ENCODE measurements at places on chromosomes 5 and 9.

- DNase-seq: peak; percentile 63
These were observed at the start of gene GNG10 for GRCh38 chr9:111661150-111661801. Gene GNG10, plus strand, starts transcription at chr9:111661605. Its CDS starts 30 bp downstream, at chr9:111661635.

- DNase-seq: no peak
These were observed 28.8 kb downstream of the NR3C1 start for GRCh38 chr5:143374496-143375217.

DNA sequence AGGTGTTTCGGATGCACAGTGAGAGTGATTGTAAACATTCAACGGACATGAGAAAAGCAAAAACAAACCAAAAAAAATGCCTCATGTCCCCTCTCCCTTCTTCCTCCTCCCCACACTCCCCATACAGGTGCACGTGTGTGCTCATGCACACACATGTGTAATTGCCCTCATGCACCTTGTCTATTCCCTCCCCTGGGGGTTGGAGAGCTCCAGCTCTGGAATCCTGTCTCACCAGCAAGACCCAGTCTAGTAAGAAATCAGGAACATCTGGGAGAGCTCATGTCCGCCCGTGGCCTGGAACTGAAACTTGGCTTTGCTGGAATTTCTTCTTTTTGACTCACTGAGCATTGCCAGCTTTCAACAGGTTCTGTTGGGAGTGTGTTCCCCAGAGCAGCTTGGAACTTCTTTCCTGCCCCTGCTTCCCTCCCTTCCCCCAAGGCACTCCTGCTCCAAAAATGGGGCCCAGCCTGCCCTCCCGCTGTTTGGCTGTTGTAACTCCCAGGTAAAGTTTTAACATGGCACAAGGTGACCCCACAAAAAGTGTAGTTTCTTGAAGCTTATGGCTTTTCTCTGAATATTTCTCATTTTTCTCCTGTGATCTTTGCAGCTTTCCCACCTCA lies 190.1 kb downstream of the NR3C1 start:
- DNase-seq: no peak

GRCh38 chr9:72351538-72352453 lies 13.2 kb downstream of the ZFAND5 start:
- no peak for DNase-seq

DNA sequence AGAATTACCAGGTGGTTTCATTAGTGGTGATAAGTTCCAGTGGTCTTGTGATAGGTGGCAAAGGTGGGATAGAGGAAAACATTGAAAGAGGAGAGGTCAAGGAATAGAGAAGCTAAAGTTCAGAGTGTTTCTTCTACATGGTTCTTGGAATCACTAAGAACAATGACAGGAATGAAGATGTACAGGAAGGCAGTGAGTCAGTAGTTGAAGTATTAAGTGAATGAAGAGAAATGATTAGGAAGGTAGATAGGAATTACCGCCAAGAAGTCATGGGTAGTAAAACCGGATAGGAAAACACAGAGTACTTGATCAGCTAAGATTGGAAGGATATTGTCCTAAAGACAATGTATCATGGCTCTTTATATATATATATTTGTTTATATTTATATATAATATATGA lies 37.9 kb upstream of the RASA1 start:
- DNase-seq: no peak

GRCh38 chr5:77239126-77239741 lies 28.8 kb downstream of the PDE8B start:
- peak; percentile 31 for DNase-seq

- no peak for DNase-seq
These were observed 29.8 kb upstream of the MSX2 start for GRCh38 chr5:174694611-174695010.

- DNase-seq: no peak
These were observed 48.3 kb downstream of the ATPSCKMT start for GRCh38 chr5:10201223-10201868.

GRCh38 chr5:55429613-55430253 lies 105.0 kb downstream of the PLPP1 start:
- no peak for DNase-seq

DNA sequence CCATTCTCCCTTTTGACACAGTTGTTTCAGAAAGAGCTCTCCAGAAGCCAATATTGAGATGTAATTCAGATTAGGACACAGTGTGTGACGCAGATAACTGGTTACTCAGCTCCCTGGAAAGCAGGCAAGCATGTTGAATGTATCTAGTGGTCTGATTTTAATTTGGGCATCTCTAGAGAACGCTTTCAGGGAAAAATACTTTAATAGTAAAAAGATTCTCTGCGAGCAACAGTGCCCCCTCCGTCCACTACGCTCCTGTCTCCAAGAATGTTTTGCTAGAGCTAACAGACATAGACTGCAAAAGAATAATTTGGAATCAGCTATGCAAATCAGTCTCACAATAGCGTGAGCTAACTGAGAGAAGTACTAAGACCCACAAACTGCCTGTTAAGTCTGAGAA lies 23.3 kb downstream of the CFAP90 start:
- DNase-seq: no peak

- no peak for DNase-seq
These were observed 488.1 kb upstream of the ADAMTS16 start for GRCh38 chr5:4651806-4652565.

GRCh38 chr9:68861436-68861835 lies 152.5 kb downstream of the PRKACG start:
- no peak for DNase-seq

GRCh38 chr5:8981496-8981895 lies 564.4 kb downstream of the SEMA5A start:
- DNase-seq: no peak

DNA sequence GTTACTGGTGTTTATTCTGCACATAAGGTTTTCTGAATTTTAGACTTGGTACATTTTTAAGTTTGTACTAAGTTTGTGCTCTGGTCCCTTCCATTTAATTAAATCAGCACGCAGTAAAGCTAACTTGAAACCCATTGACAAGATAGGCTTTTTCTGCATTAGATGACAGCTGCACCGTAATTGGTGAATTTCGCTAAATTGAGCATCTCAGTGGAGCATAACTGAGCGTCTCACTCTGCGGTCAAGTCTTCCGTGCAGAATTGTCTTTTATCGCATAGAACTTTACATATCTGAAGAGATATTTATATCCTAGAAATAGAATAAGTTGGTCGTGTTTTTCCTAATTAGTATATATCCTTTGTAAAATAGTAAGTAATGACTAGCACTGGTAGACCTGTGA lies 4.1 kb downstream of the SUB1 start:
- no peak for DNase-seq

DNA sequence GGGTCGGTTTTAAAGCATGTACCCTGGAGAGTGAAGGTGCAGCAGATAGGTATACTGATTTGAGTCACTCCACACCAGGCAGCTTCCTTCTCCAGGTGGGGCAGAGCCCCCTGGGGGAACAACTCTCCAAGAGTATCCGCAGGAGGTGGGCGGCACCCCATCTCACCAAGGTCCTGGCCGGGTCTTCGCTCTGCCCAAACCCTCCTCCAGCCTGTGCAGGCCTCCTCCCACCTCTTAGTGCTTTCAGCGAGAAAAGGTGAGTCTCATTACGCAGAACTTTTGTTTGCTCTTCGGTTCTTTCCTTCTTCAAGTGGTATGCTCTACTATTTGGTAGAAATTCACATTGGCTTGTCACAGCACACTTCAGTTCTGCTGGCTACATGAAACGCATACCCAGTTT lies 13.7 kb downstream of the SPACA9 start:
- no peak for DNase-seq

- DNase-seq: peak; percentile 54
These were observed 492 bp downstream of the RABL6 start for GRCh38 chr9:136808075-136808805.

DNA sequence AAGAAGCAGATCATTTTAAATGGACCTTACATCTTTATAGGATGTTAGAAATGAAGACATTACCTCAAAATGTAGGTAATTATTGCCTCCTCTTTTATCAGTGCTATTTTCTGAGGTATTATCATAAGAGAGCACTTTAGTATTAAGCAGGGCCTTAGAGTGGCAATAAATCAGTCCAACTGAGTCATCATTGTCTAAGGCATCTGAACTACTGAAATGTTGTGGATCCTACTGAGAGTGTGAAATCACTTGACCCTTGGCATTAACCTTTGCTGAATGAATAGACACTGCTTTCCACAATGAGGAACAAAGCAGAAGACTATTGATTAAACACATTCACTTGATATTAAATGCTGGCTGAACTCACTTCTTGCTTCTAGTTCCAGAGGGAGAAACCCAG lies 224.6 kb upstream of the ARRDC3 start:
- DNase-seq: no peak

GRCh38 chr9:129280623-129281271 lies 102.7 kb upstream of the IER5L start:
- no peak for DNase-seq

DNA sequence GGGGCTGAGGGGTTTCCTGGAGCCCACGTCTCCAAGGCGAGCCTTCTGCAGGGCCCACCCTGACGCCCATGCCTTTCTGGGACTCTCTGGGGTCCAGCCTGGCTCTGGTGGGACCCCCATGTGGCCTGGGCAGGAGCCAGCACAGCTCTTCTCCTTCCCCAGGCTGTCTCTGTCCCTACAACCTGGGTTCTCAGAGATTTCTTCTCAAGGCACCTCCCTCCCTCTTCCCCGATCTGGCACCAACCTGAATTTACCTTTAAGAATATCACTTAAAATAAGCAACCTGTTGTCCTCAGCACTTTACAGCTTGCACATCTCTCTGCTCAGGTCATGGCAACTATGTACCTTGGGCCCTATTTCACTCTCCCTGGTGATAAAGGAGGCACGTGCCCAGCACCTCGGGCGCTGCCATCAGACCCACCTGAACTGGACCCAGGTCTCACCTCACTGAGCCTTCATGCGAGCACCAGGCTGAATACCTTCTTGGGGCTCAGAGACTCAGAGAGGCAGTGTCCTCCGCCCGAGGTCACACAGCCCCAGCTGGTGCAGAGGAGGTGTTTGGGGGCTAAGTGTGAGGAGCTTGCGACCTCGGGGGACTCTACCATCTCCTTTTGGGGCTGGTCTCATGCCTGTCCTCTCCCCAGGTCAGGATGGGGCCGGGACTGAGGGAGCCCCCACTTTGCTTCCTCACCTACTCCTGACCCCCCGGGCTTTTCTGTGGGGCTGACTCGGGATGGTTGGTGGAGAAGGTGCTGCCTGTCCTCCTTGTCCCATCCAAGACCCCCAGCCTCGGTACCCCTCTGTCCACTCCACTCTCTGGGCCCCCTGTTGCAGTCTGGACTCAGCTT lies 217.7 kb downstream of the C9orf50 start:
- no peak for DNase-seq

- DNase-seq: no peak
These were observed 5.9 kb upstream of the MAPK9 start for GRCh38 chr5:180297587-180298282.

- no peak for DNase-seq
These were observed 125.1 kb downstream of the UGCG start for GRCh38 chr9:112021742-112022141.

DNA sequence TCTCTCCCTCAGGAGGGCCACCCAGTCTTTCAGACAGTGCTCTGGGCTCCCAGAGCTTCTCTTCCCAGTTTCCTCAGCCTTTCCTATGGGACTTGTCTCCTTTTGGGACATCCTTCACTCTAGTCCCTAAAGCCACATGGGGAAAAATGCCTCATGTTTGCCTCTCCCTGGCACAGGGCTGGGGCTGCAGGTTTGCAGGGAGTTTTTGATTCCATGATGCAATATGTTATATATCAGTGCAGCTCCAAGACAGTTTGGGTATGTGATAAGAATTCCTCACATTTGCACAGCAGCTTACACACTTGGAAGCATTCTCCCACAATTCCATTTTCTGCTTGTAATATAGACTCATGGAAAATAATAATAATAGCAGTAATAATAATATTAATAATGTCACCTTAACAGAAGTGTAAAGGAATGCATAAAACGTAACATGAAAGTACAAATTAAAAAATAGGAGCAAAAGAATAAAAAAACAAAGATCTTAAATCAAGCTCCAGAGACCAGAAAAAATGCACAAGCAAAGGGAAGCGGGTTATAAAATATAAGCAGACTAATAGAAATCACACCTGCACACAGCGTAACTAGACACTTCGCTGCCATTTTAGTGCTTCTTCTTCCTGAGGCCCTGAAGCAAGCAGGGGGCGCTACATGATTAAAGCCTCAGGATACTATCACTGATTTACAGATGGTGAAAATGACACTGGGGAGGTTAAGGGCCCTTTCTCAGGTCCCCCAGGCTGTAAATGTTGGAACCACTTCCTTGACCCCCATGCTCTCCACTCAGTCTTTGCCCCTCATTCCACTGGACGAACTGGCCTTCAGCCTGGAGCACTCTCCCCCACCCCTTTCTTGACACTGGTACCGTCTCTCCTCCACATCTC lies 70.0 kb upstream of the IL17B start:
- DNase-seq: peak; percentile 47

DNA sequence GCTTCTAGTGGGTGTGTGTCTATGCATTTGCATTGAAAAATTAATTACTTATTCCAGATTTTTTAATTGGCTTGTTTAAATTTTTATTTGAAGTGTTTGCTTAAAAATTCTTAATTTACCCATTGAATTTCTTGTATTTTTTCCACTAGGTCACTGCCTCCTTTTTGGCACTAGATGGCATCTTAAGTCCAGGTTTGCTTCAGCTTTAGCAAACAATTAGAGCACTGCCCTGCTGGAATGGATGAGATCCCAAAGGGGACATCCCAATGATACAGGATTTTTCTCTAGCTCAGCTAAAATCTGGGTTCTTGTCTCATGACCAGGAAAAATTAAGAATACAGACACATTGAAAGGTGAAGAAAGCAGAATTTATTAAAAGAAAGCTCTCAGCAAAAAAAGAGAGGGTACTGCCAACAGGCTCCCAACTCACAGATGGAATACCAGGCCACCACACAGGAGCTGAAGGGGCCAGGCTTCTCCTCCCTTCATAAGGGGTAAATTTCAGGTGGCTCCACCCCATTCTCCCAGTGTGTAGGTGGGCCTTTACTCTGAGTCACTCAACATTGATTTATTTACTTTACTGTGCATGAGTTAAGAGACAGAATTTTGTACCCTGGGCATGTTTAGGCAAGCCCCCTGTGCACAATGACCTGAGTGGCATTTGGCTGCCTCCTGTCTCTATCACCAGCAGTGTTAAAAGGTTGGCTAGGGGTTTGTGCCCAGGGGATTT lies 532.4 kb downstream of the ANXA1 start:
- peak; percentile 35 for DNase-seq

- no peak for DNase-seq
These were observed 718.1 kb upstream of the CDH6 start for GRCh38 chr5:30475429-30475828.

- no peak for DNase-seq
These were observed 149.7 kb upstream of the RASGRF2 start for GRCh38 chr5:80810425-80810824.

DNA sequence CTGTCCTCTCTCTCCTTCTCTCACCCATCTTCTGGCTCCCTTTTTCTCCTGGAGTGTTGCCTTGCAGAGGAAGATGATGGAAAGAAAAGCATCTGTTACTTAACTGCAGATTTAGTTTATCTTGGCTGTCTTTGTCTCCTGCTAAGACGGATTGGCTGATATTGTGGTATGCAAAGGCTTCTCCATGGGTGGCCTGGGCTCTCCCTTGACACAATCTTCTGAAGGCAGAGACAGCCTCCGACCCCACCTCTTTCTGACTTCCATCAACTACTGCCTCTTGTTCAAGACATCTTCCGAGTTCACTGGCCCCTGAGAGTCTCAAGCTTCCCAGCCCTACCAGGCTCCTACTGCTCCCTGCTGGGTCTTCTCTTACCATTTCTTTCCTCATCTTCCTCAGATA lies 403.7 kb downstream of the LRRC70 start:
- no peak for DNase-seq

GRCh38 chr5:5483880-5484598 lies 61.6 kb downstream of the ICE1 start:
- no peak for DNase-seq

GRCh38 chr5:173231996-173232498 lies 3.0 kb downstream of the NKX2-5 start:
- no peak for DNase-seq

Measured in OCI-LY7 (cell line).